ENCODE measurements at places on chromosomes 2 and 18. TPM values are rescaled to one million over a fixed set of nuclear protein-coding genes. Genes with fewer than 3 reads are reported as not detected.

The PID1 gene
- not detected for total RNA-seq

The SPP2 gene
- not detected for total RNA-seq

GRCh38 chr2:165778187-165778556 lies 15.9 kb downstream of the GALNT3 start:
- H3K4me3 ChIP-seq, result no peak overlapping the region
- H3K36me3 ChIP-seq, result peaks cover 15% of the 10 kb centered on the region
- H3K4me1 ChIP-seq, result peaks cover 6% of the 10 kb centered on the region
- no peak for DNase-seq
- no peaks in the 10 kb centered on the region for H3K27me3 ChIP-seq

- H3K27me3 ChIP-seq, result no peaks in the 10 kb centered on the region
- no peaks in the 10 kb centered on the region for H3K36me3 ChIP-seq
- no peak overlapping the region for H3K27ac ChIP-seq
- DNase-seq, result no peak
- no peak overlapping the region for H3K4me3 ChIP-seq
Observed at GRCh38 chr2:45112750-45113149, 103.5 kb upstream of the SIX2 start.

DNA sequence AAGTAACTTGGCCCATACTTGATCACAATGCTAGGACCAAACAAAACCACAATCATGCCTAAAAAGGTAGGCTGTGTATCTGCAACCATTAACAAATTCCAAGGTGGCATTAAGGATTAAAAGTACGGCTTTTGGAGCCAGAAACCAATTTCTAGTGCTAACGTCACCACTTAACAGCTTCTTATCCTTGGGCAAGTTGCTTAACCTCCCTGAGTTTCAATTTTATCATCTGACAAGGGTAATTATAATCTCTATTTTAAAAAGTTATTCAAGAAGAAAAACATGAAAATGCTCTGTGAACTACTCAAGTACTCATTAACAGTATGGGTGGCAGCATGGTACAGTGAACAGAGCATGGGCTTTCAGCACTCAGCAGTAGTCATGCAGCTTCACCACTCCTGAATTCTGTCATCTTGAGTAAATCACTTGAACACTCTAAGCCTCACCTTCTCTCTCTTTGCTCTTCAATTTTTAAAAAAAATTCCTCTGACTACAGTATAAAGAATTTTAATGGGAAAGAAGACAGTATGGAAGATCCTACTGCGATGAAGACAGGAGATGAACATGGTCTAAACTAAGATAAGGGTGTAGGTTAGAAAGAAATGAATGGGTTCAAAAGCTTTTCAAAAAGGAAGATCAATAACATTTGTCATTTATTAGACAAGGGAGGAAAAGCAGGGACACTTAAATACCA lies 69.2 kb downstream of the SS18 start:
- H3K4me1 ChIP-seq, result no peaks in the 10 kb centered on the region
- H3K27ac ChIP-seq, result no peak overlapping the region
- DNase-seq, result no peak

- no peak overlapping the region for H3K4me3 ChIP-seq
- H3K36me3 ChIP-seq, result no peaks in the 10 kb centered on the region
- H3K27me3 ChIP-seq, result no peaks in the 10 kb centered on the region
- H3K27ac ChIP-seq, result no peak overlapping the region
- peaks cover 1% of the 10 kb centered on the region for H3K4me1 ChIP-seq
Observed at GRCh38 chr2:25123682-25124081, 44.7 kb downstream of the POMC start.

All from B cell (primary cell).